GM23248 (cell line): ENCODE measurements at places on chromosomes 13 and 19. TPM values are rescaled to one million over a fixed set of nuclear protein-coding genes. Genes with fewer than 3 reads are reported as not detected.

The PLIN4 gene
- 0.08 TPM in 1 of 2 replicates, not detected in the other for polyA plus RNA-seq

The C1QTNF9B gene
- polyA plus RNA-seq: not detected in 2 replicates

The CBARP gene
- 0.29 and 0.41 TPM in 2 replicates for polyA plus RNA-seq

The AP1M2 gene
- polyA plus RNA-seq: not detected in 2 replicates

The LHFPL6 gene
- polyA plus RNA-seq: 111 and 117 TPM in 2 replicates

The CYP2F1 gene
- polyA plus RNA-seq: not detected in 2 replicates

The CATSPERD gene
- polyA plus RNA-seq: not detected in 2 replicates

The ZMYM2 gene
- polyA plus RNA-seq: 14.9 and 15.7 TPM in 2 replicates

The SLC6A16 gene
- 0.40 TPM in 1 of 2 replicates, not detected in the other for polyA plus RNA-seq

The RAB20 gene
- 2.7 TPM in 2 replicates for polyA plus RNA-seq

The RASGRP4 gene
- polyA plus RNA-seq: not detected in 2 replicates

The RFPL4A gene
- not detected in 2 replicates for polyA plus RNA-seq

The HS6ST3 gene
- polyA plus RNA-seq: not detected in 2 replicates

The SIGLEC8 gene
- not detected in 2 replicates for polyA plus RNA-seq

The ADGRE3 gene
- not detected in 2 replicates for polyA plus RNA-seq

The ZNF625 gene
- polyA plus RNA-seq: 1.5 and 2.4 TPM in 2 replicates

The EIF3K gene
- polyA plus RNA-seq: 143 and 151 TPM in 2 replicates

The FCER2 gene
- 0.33 TPM in 1 of 2 replicates, not detected in the other for polyA plus RNA-seq

The MEIS3 gene
- polyA plus RNA-seq: 17.6 and 20.1 TPM in 2 replicates

The APC2 gene
- polyA plus RNA-seq: 0.10 and 0.11 TPM in 2 replicates

The PLPPR3 gene
- polyA plus RNA-seq: not detected in 2 replicates

The ZNF555 gene
- polyA plus RNA-seq: 5.8 and 6.2 TPM in 2 replicates

The GIPC1 gene
- 106 and 112 TPM in 2 replicates for polyA plus RNA-seq

The CD37 gene
- polyA plus RNA-seq: 1.8 and 2.4 TPM in 2 replicates

The ZNF628 gene
- polyA plus RNA-seq: 1.1 TPM in 2 replicates

The IGFL2 gene
- not detected in 2 replicates for polyA plus RNA-seq

The PRKACA gene
- 4.6 and 5.3 TPM in 2 replicates for polyA plus RNA-seq
